ENCODE measurements at places on chromosomes 12 and 14.

DNA sequence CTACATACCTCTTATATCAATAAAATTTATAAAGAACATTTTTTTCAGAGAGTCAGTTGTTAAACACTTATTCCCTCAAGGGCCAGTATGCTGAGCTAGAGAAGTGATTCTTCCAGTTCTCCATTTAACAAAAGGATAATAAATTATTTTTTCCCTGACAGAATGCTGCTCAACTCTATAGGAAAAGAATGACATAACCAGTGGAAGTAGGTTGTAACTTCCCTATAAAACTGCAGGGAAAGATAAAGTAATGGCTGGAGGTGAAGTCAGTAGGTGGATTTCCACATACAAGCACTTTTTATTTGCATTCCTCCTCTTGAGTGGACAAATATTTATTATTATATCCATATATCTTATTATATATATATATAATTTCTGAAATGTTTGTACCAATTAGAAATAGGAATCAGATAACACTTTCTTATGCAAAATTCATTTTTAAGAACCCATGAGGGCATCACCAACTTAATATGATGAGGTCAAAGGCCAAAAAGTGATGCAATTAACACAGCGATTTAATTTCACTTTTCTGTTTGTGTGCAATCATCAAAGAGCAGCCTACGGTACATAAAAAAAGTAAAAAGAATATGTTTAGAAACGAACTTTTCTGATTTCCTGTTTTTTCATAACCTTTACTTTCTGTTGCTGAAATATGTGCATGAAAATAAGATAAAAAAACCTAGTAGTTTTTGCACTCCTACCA, 175.3 kb downstream of the PRKD1 start:
- DNase-seq = no peak

GRCh38 chr12:18283831-18284230, 22.5 kb downstream of the PIK3C2G start:
- DNase-seq = no peak

- peak; percentile 46 for DNase-seq
Observed at GRCh38 chr12:104877103-104877705, 80.9 kb downstream of the SLC41A2 start.

- DNase-seq = no peak
Observed at GRCh38 chr12:105740369-105740768, 398.4 kb downstream of the NUAK1 start.

DNA sequence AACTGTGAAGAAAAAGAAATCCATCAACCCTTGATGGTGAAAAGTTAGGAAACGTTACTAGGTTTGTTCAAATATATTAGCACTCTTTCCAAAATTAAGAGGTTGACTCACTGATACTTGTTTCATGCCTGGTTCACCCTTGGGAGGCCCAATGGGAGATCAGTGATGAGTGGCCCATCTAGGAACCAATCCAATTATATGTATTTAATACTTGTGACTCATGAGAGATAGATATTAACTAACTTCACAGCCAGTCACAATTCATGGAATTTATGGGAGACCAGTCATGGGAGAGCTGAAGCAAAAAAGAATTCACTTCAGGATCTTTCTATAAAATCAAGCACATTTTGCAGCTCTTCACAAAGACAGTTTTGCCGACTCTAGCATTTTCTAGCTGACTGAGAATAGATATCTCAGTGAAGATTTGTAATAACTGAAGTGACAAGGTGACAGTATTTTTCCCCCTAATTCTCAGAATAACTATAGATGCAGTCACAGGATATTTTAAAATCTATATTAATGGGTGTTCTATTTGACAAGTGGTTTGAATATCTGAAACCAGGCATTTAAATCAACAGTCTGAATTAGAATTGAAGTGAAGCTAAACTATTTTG, 230.2 kb downstream of the EPS8 start:
- no peak for DNase-seq

- peak; percentile 3 for DNase-seq
Observed at GRCh38 chr14:23182372-23183157, 895 bp downstream of the SLC7A8 start.

GRCh38 chr12:56159482-56160192, 1.5 kb downstream of the MYL6 start:
- no peak for DNase-seq

GRCh38 chr12:76698316-76698715, 65.6 kb upstream of the ZDHHC17 start:
- no peak for DNase-seq

GRCh38 chr14:33081259-33081658, 142.6 kb downstream of the NPAS3 start:
- no peak for DNase-seq

DNA sequence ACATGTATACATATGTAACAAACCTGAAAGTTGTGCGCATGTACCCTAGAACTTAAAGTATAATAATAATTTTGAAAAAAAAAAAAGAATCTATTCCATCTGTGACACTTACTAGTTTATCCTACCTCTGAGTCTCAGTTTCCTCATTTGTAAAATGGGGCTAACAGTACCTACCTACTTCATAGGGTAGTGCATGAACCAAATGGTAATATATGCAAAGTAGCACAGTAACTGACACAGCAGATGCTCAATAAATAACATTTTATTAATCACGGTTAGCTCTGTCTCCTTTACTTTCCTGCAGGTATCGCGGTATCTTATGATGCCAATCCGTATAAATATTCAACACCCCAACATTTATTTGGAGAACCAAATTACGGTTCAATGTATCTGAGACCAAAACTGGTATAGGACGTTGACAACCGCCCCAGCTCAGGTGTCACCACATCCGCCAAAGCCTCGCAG, 703 bp downstream of the TMED10 start:
- DNase-seq = no peak

DNA sequence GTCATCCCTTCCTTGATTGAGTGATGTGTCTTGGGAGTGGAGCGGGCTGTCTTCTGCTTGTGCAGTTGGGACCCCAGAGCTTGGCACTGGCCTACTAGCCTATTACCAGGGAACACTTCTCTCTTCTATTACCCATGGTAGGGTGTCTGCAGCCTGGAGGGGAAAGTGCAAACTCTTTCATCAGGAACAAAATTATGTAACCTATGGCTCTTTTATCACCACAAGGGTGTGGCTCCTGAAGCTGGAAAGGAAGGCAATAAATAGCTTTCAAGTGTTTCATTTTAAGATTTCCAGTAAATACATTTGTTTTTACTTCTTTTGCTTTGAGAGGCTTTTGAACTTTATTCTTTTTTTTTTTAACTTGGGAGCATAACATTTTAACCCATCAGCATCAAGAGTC, 349.7 kb upstream of the FAR2 start:
- no peak for DNase-seq

DNA sequence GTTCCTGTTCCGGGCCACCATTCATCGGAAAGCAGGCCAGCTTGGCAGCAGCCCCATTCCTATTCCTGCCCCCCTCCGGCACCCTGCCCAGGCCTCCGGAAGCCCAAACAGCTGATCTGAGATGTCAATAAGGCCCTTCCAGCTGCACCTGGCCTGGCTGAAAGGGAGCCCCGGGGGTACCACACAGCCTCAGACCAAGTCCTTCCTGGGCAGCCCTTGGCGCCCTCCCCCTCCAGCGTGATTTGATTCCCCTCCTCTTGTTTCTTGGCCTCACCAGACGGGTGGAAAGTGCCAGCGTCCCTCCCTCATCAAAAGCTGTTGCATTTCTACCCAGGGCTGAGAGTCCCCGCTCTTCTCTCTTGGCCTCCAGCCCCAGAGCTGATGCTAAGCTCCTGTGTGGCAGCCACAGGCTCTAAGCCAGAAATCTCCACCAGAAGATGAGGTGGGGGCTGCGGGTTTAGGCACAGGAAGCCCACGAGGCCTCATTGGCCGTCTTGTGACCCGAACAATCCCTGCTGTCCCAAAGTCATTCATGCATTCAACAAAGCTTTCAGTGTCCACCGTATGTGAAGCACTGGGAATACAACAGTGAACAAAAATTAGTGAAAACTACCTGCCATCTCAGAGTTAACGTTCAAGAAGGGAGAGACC, 215.4 kb downstream of the SLC41A2 start:
- no peak for DNase-seq

DNA sequence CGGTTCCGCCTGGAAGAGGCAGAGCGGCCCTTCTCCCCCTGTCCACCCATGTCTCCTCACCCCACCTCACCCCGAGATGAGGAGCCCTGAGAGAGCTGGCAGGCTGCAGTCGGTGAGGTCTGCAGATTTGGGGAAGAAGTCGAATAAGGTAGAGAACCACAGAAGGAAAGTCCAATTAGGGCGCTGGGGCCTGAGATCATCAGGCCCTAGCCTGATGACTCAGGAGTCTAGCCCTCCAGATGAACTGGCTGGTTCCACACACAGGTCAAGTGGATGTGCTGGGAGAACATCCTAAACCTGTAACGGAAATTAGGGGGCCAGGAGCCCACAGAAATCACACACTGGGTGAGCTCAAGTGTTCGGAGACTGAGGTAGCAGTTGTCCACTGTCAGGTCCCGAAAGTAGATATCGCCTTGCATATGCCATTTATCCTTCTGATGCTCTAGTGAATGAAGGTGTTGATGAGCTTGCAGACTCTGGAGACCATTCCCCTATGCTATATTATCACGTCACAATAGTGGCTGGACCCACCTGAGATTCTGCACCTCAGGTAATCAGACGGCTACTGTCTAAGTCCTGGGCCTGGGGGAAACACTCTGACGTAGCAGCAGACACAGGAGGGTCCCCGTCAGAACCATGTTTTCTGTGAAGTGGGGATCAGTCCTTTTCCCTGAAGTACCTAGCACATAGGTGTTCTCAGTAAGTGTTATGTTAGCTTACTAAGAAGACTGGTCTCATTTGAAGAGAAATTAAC, 886 bp upstream of the METTL17 start:
- no peak for DNase-seq

GRCh38 chr12:97756066-97756666, 293.6 kb downstream of the RMST start:
- DNase-seq = no peak

DNA sequence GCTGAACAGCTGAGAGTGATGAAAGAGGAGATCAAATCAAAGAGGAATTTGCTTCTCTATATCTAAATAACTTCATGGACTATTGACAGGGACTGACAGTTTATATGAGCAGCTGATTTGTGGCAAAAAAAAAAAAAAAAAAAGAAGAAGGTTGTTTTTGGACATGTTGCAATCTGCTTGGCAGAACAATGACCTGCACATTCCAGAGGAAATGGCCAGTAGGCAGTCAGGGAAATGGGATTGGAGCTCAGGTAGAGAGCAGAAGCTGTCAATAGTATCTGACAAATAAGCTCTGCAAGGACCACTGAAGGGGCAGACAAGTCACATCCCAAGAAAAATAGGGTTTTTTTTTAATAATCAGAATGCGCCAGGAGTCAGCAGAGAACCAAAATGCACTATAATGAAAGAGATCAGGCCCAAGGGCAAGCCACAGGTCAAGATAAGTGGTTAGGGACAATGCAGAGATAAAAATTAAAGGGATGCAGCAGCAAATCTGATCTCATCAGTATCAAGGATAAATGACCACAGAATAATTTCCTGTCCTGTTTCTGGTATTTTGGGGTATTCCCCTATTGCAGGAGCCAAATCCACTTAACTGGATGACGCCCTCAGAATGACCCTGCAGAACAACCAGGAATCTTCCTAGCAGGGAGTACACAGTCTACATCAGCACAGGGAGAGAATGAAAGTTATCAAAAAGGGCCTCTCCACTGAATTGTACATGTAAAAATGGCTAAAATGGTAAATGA, 22.6 kb upstream of the DUSP16 start:
- DNase-seq = no peak

DNA sequence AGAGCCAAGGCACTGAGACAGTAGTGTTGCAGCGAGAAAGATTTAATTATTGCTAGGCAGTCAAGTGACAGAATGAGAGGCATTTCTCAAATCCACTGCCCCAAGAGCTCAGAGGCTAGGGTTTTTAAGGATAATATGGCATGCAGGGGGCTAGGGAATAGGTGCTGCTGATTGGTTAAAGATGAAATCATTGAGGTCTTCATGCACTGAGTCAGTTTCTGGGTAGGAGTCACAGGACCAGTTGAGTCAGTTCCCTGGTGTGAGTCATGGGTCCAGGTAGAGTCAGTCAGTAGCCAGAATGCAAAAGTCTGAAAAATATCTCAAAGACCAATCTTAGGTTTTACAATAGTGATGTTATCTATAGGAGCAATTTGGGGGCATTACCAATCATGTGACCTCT, 323.8 kb downstream of the RGS6 start:
- DNase-seq = no peak

DNA sequence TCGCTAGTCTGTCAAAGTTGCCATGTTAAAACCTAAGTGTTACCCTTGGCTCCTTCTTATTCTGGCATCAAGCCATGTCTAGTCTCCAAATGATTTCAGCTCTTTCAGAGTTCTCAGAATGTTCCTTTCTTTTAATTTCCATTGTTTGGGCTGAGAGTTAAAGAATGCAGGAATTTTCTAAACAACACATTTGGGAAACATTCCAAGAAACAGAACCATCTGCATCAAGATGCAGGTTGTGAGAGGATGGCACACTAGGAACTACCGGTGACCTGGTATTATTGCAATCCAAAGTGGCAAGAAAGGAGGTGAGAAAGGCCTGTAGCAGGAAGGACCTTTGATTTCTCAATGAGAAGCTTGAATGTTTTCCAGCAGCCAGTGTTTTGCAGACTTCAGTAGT, 30.1 kb downstream of the SLC35F4 start:
- DNase-seq = no peak

DNA sequence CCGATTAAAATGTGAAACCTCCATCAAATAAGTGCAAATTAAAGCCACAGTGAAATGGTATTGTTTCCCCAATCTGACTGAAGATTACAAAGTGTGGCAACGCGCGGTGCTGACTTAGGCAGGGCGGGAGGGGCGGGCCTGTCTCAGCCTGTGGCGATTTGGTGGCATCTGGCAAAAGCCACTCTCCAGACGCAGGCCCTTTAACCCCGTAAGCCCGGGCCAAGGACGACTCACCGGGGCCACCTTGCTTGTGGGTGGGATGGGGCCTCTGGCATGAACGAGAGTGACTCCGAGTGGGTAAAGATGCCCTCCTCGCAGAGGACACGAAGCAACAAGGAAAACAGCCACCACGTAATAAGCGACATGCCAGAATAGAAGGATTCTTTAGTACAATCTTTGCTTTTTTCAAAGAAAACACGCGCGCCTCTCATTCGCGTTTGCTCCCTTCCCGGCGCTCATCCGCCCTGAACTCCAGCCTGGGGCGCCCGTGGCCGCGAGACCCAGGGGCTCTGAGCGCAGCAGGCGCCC, 815 bp downstream of the DEGS2 start:
- DNase-seq = no peak

- no peak for DNase-seq
Observed at GRCh38 chr14:101217080-101217463, 313.6 kb upstream of the RTL1 start.

- DNase-seq = no peak
Observed at GRCh38 chr14:82432301-82433105, 898.9 kb upstream of the SEL1L start.

GRCh38 chr14:31127690-31128089, 79.9 kb downstream of the HECTD1 start:
- DNase-seq = peak; percentile 88

Data from immature natural killer cell (primary cell).